Fibroblast of upper back skin (primary cell): ENCODE measurements at places on chromosomes 5 and 9.

DNA sequence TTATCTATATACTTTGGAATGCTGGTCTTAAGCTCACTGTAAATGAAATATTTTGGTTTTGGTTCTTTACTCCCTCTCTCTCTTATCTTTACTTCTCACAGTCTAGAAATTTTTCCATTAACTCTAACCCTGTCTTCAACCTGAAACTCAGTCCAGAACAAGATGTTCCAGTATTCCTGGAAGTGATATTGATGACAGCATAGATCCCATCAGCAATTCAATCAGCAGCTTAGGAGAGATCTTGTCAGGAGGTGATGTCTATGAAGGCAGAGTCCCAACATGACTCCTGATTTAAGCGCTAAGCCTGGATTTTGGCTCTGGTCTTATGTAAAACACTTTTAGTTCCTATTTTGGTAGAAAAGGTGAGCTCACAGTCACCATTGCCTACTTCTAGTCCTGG is 52.6 kb downstream of the RFK start:
- no peak for DNase-seq

- no peak for DNase-seq
Measured at GRCh38 chr5:2742921-2743679, 8.4 kb downstream of the IRX2 start.

DNA sequence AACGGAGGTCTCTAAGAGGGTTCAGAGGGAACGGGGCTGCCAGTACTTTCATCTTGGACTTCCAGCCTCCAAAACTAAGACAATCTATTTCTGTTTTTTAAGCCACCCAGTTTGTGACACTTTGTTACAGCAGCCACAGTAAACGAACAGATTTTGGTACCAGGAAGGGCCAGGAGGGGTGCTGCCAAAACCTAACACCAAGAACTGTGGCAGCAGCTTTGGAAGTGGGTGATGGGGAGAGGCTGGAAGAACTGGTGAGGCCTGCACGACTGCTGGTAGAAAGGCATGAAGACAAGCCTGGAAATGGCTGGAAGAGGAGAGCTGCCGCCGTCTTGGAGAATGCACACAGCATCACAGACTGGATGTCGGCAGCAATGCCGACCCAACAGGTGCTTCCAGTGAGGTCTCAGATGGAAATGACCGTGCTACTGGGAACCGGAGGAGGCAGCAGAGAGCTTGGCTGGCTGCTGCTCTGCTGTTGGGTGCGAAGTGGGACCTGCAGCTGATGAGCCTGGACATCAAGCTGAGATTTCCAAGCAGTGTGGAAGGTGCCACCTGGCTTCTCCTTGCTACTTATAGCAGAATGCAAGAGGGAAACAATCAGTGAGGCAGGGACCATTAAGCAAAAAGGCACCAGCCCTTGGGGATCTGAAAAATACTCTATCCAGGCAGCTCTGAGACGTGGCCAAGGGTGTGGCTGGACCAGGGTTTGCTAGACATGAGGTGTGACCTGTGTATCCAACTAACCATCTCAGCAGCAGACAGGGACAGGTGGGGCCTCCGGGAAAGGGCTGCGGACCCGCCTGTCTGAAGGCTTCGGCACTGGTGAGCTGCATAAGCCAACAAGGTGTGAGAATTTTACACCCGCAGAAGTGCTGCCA is 4.7 kb upstream of the TMEM210 start:
- peak; percentile 18 for DNase-seq

DNA sequence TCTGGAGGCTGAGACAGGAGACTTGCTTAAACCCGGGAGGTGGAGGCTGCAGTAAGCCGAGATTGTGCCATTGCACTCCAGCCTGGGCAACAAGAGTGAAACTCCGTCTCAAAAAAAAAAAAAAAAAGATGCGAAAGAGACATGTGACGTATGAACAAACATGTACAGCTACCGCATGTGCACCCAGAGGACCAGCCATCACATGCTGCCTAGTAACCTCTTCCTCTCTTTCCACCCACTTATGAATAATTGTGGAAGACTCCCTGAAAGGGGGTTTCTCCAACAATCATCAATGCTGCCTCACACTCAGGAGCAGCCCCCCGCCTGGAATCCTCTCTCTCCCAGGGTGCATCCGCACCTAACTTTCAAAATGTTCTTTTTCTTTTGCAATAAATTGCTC is 2.2 kb downstream of the SARDH start:
- no peak for DNase-seq

DNA sequence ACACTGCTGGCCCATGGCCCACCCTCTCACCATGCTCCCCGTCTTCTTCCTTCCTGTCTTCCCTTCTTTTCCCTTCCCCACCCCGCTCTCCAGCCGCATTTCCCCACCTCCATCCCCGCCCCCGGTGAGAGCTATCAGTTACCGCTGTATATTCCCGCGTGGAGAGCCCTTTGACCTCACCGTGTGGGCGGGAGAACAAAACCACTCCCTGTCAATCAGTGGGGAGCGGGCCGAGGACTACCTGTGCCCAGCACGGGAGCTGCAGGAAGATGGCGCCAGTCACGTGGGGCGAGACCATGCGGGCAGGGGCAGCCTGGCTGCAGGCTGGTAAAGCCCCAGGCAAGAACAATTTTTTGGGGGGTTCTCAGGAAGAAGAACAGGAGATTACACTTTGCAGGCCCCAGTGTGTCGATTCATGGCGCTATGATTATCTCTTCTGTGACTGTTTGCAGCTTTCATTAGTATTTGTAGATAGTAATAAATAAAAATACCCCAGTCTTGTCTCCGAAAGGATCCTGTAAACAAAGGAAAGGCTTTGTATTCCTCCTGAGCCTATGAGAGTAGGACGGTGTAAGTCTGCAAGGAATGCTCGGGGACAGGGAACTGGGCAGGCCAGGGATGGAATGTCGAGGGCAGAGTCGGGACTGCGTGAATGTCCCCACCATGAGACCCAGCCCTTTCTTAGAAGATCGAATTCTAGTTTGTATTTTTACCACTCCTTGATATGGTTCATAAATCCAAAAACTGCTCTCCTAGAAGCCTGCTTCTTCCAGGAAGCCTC is 14.8 kb upstream of the DMRT1 start:
- DNase-seq = no peak

- DNase-seq = no peak
Measured at GRCh38 chr5:141615991-141616720, 2.6 kb downstream of the DIAPH1 start.

- peak; percentile 38 for DNase-seq
Measured at GRCh38 chr5:172078726-172079345, 72.4 kb upstream of the FBXW11 start.

DNA sequence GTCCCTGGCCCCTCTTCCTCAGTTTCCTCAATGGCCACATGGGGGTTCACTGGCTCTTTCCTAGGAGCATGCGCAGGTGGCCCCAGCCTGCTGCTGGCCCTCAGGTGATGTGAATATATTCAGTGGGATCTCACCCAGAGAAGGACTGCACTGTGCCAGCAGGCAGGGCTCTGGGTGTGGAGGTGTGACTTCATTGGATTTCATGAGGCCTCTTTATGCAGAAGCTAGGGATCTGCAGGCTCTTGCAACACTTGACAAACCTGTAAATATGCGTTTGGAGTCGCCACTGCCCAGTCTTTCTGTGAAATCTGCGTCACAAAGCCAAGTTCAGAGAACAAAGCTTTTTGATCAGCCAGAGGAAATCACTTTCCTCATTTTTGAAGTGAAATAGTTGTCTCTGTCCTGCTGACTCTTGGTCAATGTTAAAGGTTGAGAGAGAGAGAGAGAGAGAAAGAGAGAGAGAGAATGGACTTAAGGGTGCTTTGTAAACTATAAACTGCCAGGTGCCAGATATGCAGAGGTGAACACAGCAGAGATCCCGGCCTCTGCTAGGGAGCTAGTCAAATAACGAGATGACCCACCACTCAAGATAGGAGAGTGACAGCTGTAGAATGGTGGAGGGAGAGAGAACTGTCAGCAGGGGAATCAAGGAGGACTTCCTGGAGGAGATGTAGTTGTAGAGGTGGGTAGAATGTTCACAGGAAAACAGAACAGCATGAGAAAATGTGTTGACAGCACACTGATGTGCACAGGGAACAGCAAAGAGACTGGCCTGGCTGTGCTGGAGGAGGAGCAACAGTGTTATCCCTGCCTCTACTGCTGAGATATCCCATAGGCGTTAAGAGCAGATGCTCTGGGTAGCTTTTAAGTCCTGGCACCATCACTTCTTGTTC is 167.0 kb upstream of the ZNF618 start:
- DNase-seq = no peak

DNA sequence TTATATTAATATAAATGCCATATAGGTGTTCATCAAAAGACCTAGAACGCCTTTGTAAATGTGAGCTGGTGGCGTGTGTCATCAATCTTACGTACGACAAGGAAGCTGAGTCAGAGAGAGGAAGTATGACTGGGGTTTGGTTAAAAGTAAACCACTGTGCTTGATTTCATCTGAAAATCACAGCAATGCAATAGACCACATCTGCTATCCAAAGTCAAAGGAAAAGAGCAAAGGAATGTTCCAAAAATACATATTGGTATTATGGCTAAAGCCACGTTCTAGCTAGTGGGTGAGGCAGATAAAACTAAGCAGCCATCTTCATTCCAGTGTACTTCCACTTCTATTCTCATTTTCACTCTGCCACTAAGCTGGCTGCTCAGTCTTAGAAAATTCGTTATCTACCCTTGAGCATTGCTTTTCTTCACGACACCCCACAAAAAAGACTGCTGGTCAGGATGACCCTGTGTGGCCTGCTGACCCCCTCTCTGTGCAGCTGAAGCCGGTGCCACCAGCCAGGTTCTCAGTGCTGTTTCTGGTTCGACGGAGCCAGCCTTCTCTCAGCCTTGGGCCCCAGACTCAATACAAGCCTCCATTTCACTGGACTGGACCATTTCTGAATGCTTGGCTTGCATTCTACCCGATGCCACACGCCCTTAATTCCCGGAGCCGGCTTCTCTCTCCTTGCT is 23.8 kb downstream of the SHC3 start:
- DNase-seq = peak; percentile 95

DNA sequence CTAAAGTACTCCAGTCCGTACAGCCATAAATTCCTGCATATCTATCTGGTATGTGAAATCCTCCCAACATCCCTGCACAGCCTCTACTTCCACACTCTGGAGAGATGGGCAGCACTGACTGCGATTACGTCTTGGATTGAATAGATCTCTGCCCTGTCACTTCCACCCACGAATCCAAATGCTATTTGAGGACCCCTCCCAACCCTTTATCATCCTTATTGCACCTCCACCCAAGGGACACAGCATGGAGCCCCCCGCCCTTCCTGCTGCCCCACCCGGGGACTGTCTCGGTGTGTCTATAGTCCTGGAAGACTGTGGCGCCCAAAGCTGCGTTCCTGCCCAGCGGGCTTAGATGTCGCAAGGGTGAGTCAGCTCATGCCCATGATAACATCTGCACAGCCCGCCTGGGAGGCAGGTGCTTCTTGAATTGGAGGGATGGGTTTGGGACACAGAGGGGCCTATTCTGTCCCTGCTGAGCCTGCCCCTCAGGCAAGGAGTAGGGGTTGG is 105.7 kb upstream of the HAND1 start:
- no peak for DNase-seq

DNA sequence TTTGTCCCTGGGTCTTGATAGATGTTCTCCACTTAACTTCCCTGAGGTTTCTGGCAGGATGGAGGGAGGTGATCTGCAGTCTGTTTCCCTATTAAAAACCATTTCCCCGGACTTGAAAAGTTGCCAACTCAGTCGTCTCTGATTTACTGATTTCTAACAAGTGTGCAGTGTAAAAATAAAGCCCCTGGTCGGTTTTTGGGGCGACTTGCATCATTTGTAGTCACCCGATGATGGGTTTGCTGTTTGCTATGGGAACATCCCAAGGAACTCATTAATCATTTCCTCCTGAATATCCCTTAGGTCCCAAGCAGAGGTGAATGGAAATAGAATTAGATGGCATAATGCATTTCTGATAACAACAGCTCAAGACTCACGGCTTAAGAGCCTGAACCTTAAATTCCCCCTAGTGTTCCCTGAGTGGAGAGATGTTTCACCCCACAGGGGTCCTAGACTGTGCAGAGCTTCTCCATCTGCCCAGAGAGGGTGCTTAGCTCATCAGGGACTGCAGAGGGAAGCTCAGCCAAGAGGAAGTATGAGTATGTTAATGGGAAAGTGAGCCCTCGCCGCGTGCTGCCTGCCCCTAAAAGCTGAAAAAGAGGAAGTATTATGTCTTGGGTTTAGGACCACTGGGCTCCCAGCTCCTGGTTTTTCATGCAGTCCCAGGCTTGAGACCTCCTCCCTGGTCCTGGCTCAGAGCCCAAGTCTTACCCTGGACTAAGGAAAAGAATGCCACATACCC is 115.1 kb upstream of the DAP start:
- DNase-seq = peak; percentile 19

DNA sequence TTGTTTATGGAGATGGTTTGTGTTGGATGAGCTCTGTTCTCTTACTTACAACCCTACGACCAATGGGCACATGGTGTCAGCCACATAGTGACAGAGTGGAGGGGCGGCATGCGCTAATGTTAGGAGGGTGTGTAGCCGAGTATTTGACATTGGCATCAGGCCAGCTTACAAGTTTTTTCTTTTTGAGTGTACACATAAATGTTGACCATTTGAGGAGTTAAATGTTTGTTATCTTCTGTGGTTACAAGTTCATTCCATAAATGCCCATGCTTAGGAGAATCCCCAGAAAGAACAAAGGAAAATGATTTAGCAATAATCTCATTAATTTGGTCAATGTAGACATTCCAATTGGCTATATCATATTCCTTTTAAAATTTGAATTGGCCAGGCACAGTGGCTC is 180.1 kb upstream of the ELL2 start:
- DNase-seq = peak; percentile 31

DNA sequence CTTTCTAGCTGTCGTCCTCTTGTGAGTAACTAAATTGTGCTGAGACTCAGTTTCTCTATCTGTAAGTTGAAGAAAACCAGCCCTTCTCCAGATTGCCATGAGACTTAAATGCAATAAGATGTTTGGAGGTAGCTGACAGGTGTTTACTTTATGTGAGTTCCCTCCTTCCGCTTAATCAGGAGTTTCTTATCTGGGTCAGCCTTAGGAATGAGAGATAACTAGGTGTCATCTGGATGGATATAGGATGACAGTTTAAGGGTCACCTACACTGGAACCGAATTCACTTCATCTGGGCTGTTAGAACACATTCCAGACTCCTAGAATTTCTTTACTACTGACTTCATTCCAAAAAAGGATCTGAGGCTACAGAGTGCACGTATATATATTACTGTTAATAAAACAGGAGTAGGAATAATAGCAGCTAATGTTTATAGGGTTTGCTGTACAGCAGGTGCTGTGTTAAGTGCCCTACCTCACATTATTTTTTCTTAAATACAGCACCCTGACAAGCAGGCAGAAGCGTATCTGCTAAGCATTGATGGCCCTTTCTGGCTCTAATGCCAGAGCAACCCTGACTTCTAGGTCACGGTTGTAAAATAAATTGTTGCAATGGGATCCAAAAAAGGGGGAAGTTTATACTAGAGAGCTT is 30.0 kb upstream of the CPEB4 start:
- DNase-seq = no peak

- no peak for DNase-seq
Measured at GRCh38 chr9:117737721-117738226, 33.6 kb downstream of the TLR4 start.

DNA sequence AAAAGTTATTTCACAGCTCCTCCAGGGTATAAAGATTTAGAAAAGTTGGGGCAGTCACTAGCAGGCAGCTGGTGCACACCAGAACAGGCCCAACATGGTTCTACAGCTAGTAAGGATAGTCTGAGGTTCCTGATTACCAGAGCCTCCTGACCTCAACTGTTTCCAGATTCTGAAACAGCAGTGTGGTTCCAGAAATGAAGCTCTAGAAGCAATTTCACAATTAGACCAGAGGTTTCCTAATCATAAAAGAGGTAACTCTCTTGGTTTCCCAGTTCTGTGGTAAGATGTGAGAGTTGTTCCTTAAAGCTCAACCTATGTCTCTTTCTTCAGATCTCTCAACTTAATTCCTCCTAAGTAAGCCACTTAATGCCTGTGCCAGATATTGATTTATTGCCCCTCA is 11.9 kb downstream of the AGTPBP1 start:
- DNase-seq = no peak

- DNase-seq = peak; percentile 45
Measured at GRCh38 chr5:76527685-76528161, 95.5 kb downstream of the F2RL2 start.
